Naive thymus-derived CD8-positive, alpha-beta T cell (primary cell): ENCODE measurements at places on chromosomes 6 and 20. TPM values are rescaled to one million over a fixed set of nuclear protein-coding genes. Genes with fewer than 3 reads are reported as not detected.

GRCh38 chr6:34182751-34183531, 37.1 kb upstream of the GRM4 start:
- DNase-seq: peak; percentile 84

DNA sequence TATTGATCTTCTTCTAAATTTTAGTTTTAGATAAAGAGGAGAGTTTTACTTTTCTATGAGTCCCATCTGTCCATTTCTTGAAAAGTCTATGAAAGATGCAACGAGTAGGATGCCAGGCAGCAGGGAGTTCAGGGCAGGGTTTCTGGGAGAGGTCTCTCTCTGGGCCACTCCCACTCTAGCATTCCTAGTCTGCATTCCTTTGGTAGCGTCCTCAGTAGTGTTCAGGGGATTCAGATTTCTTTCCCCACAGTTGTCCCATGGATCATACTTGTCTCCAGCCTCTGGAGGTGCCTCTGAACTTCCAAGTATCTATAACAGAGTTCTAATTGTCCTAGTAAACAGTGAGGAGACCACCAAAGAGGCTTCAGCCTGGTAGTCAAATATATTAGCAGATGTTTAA, 225.3 kb downstream of the RIMS1 start:
- DNase-seq: no peak

MEP1A gene
- not detected for total RNA-seq

DNA sequence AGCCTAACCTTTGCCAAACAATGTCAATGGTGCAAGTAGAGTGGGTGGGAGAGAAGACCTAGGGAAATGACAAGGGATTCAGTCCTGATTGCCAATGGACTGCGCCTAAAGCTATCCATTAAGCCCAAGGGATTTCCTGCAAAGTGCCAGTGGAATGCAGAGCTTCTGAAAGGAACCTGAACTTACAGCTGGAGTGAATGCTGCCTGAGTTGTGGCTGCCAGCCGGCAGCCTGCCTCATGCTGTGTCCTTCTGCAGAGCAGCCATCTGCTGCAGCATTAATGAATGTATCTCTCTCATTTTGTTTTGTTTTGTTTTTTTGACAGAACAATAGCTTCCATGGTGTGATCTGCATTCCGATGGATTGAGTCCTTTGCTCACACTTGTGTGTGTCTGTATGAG, 44.7 kb downstream of the SLC35F1 start:
- no peak for DNase-seq

BCAS1 gene
- total RNA-seq: not detected

DNA sequence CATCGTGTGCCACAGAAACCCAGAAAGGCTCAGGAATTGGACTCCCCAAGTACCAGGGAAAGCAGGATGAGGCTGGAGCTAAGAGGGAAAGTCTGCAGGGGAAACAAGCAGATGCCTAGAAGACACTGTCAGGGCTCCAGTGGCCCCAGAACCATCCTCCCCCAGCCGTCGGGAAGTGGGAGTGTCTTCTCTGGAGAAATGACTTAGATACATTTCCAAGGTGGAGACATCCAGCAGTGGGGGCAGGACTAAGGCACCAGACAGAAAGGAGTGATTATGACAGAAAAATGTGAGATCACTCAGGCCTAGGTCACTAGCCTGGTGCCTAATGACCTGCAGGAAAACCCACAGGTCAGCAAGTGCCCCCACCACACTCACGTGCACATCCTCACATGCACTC, 36.0 kb upstream of the VSX1 start:
- DNase-seq: no peak

DNA sequence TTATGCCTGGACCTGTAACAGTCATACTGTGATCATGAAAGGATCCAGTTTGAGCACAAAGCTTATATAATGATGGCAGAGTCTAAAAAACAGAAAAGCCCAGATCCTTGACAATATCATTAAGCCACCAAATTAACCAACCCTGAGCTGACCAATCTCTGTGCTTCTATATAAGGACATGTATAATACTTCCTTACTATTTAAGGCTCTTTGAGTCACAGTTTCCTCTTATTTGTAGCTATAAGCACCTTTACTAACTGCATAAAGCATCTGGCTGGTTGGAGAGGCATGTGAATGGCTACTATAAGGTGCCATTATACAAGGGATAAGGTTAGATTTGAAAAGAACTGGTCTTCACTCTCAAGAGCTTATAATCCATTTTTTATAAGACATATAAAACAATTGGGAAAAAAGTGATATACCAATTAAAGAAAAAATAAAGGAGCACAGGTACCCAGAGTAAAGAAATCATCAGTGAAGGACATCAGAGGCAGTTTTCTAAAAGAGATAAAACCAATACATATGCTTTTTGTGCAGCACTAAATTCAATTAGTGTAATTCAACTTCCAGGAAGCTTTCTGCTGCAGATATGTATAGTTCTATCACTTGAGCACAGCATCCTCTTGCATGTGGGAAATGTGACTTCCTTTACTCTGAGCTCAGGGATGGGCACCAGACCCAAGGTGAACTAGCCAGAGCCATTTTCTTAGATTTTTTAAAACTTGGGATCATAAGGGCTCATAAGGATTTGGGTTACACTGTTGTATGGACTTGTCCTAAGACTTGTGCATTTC, 121.0 kb downstream of the BTBD9 start:
- DNase-seq: no peak

DNA sequence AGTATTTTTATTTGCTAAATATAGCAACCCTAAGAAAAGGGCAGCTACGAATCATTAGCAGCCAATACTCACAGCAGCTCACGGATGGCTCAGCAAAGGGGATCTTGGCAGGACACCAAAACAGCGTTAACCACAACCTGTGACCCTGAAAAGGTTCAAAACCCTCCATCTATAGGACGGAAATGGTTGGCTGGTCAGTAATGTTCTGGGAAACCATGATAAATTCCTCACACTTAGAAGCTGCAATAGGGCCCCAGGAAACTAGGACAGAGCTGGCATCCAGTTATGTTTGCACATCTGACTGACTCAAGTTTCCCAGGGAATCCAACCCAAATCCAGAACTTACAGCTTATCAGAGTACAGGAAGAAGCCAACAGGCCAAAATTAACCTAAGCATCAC, 30.9 kb upstream of the PTPRT start:
- no peak for DNase-seq

DNA sequence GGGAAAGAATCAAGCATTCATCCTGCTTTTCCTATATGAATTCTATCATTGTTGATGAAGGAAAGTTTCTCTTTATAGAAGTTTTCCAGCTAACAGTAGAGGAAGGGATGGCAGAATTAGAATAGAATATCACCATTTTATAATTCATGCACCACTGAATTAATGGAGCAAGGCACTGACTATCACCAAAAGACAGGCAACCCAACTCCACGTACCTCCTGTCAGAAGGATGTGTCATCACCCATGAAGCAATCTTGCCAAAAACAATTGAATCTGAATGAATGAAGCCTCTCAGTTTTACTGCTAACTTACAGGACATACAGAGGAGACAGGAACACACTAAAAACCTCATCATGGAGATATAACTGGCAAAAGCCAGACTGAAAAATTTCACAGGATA, 122.4 kb downstream of the NFATC2 start:
- DNase-seq: no peak

TSPYL4 gene
- total RNA-seq: 23.1 TPM

TMEM151B gene
- total RNA-seq: not detected

- no peak for DNase-seq
Observed at GRCh38 chr20:63305393-63305792, 12.4 kb downstream of the COL20A1 start.

DNA sequence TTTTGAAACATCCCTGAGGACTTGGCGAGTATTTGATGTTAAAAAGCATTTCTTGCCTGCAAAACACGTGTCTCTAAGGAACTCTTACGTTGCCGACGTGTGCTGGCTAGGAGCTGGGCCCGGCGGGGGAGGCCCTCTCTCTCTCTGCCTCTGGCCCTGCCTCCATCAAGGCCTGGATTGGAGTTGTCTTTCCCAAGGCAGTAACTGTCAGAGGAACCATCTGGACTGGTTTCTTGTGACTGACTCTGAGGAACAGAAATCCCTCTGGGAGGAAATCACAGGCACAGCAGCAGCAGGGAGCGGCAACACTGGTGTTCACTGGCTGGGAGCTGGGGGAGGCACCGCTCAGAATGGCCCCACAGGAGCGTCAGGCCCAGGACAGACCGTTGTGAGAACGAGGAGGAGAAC, 244.2 kb downstream of the NRN1 start:
- DNase-seq: no peak

OVOL2 gene
- total RNA-seq: not detected

DNA sequence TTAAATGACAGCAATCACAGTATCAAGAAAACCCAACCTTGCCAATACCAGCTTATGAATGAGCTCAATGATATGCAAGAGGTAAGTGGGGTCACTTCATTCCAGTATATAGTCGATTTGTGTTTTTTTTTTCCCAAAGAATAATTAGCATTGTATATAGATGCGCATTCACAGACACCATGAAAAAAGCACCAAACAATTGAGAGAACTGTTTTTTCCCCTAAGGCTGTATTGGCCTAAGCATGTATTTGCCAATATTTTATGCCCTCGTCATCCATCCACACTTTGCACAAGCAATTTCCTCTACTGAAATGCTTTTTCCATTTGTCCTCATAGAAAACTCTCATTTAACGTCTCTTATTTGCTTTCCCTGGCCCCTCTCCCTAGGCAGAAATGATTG, 213.7 kb downstream of the SAMD5 start:
- DNase-seq: no peak

DNA sequence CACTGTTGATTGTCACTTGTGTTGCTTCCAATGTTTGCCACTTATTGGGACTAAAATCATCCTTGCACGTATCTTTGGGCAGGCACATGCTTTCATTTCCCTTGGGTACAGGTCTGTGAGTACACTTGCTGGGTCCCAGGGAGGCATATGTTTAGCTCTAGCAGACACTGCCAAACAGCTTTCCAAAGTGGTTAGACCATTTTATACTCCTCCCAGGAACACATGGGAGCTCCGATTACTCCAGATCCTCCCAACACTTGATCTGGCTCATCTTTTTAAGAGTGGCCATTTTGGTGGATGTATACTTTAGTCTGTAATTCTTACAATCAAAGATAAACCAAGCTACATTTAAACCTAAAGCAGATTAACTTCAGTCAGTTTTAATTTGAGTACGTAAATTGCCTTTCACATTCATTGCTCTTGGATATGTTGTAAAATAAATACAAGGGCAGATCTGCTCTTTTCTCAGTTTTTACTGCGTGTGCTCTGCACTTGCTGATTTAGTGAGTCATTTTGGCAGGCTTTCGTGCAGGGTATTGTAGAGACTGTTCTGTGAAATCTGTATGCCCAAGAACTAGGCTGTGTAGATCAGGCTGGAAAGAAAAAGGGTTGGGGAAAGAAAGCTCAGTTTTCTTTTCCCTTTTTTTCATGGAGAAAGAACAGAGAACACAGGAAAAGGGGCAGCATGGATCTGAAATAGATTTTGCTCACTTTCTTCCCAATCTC, 19.5 kb downstream of the SLC22A1 start:
- DNase-seq: no peak

DNA sequence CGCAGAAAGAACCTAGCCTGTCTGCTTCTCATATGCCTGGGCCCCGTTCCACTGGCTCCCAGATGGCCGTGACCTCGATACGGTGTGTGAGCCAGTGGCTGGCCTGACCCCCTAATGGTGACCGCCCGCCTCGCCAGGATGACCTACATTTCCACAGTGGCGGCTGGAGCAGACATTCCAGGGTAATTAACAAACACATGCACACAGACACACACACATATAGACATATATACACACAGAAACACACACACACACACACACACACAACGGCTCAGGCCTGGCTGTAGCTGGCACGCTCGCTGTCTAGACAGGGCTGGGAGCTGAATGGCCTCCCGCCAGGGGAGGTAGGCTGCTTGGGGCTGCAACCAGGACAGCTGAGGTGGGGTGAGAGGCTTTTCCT, 227.1 kb downstream of the ANKRD60 start:
- DNase-seq: no peak

GRCh38 chr6:150286460-150286859, 82.4 kb upstream of the IYD start:
- no peak for DNase-seq

- no peak for DNase-seq
Observed at GRCh38 chr6:158414851-158415262, 102.6 kb downstream of the TULP4 start.

- DNase-seq: no peak
Observed at GRCh38 chr20:50373674-50374286, 136.4 kb upstream of the PTPN1 start.

DNA sequence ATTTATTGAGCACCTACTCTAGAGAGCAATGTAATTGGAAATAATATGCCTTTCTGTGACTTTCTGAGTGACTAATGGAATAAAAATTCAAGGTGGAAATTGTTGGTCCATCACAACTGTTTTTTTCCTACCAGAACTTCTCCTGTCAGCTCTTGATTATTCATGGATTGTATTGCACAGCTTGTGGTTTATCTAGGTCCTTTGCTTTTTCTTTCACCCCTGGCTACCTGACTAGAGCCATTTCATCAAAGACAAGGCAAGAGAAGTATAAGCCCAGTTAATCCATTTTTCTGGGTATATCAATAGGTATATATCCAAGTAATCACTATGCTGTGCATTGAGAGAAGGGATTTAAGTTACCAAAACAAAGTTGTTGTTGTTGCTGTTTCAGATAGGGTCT, 168.4 kb downstream of the MMS22L start:
- DNase-seq: no peak

DNA sequence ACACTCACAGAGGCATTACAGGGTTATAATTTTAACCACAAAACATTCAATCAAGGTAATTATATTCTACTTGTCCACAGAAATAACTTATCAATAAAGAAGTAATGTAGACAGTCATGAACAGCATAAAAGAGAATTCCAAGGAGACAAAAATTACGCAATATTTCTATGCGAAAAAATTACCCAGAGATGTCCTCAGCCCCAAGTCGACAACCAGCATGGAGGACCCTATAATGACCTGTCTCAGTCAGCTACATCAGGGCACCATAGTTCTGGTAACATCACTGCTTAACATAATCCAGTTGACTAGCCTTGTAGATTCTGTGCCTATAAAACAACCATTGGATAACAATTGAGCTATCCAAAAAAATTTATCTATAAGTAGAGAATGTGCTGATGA, 579.8 kb downstream of the PRKN start:
- DNase-seq: no peak

GRCh38 chr6:54574671-54575070, 266.4 kb downstream of the TINAG start:
- DNase-seq: no peak

- DNase-seq: no peak
Observed at GRCh38 chr6:37971711-37972390, 152.3 kb downstream of the ZFAND3 start.
